Breast epithelium (tissue), 4 donors: ENCODE measurements at places on chromosomes 6 and 20.

- no peak for DNase-seq
Observed at GRCh38 chr6:137510923-137511322, 16.7 kb upstream of the OLIG3 start.

DNA sequence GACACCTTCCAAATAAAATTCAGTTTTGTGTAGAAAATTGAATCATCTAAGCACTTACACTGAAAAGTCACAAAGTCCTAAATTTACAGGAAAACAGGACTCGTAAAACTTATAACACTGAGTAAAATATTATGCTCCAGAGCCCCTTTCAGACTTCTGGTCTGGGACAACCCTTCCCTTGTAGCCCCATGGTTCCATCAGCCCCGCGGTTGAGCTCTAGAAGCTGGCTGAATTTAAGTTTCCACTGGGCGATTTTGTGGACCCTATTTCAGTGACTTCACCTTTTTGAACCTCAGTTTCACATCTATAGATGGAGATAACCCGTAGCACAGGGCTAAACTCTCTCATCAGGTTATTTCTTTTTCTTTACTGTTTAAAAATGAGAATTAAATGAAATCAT is 117.7 kb upstream of the BACH2 start:
- DNase-seq: no peak

DNA sequence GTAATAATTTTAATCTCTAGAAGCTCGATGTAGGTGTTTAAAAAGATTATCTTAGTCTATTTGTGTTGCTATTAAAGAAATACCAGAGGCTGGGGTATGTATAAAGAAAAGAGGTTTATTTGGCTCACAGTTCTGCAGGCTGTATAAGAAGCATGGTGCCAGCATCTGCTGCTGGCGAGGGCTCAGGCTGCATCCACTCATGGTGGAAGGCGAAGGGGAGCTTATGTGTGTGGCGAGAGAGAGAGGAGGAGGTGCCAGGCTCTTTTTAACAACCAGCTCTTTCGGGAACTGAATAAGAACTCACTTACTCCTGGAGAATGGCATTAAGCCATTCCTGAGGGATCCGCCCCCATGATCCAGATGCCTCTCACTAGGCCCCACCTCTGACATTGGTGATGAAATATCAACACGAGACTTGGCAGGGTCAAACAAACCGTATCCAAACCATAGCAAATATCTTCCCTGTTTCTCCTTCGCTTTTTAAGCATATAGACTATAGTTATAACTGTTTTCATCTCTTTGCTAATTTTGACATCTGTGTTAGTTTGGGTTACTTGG is 24.5 kb downstream of the CHMP4B start:
- DNase-seq: no peak

- DNase-seq: no peak
Observed at GRCh38 chr20:1171461-1172093, 13.2 kb downstream of the TMEM74B start.

GRCh38 chr20:17634661-17635331 is 47.2 kb downstream of the RRBP1 start:
- DNase-seq: no peak

DNA sequence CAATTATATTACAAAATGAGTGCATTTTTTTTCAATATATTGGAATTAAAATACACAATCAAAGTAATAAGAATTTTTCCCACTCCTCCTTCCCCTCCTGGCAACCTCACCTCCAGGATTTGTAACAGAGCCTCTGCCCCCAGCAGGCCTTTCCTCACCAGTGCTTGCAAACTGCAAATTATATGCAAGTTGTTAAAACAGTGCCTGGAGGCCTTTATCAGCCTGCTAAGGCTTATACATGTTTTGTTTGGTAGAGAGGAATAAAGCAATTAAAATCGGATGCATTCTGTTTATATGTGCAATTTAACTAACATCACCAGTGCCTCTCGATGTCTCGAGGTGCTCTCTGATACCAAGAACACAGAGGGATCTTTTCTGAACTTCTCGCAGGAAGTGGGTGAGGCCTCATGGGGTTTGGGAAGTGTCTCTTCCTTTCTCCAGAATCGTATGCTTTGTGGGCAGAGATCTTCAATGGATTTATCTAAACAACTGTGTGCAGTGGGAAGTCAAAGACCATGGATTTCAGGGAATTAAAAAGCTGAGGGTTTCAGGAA is 186.8 kb downstream of the CDH26 start:
- DNase-seq: no peak
